Vagina (tissue), 2 donors: ENCODE measurements at places on chromosomes 12 and 14.

GRCh38 chr12:62533087-62533754 is 66.6 kb downstream of the MON2 start:
- DNase-seq: no peak

- no peak for DNase-seq
Observed at GRCh38 chr12:107133462-107133861, 40.1 kb upstream of the CRY1 start.

- no peak for DNase-seq
Observed at GRCh38 chr12:131723532-131723931, 12.6 kb downstream of the SFSWAP start.

DNA sequence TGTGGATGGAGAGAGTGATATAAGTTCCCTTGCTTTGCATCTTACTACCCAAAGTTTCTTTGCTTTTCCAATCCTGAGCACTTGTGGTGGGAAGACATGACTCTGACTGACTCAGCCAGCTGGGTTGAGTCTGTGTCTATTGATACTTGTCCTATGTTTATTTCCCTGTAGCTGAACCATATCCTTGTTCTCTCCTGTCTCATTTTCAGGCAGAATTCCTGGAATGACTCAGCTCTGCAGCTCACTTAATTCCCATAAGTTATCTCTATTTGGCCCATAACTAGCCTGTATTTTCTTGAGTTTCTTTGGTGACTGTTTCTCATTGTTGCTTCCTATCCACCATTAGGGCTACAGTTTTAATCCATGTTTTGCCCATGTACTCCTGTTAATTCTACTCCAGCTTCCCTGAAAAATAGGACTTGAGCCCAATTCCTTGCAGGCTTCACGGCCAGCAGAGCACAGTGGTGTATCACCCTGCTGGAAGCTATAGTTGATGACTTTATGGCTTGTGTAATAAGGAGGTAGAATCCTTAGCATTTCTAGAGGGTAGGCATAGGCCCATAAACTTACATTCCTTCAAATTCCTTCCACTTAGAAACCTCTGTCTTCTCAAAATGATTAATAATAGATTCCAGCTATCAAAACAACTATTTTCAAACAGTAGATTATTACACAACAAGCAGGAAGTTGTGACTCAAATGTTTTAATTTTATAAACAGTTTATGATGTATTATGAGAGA is 183.1 kb downstream of the TMTC3 start:
- DNase-seq: no peak

GRCh38 chr12:108666401-108666881 is 32.7 kb upstream of the SELPLG start:
- no peak for DNase-seq

GRCh38 chr14:84234281-84234680 is 1295.7 kb upstream of the FLRT2 start:
- no peak for DNase-seq

DNA sequence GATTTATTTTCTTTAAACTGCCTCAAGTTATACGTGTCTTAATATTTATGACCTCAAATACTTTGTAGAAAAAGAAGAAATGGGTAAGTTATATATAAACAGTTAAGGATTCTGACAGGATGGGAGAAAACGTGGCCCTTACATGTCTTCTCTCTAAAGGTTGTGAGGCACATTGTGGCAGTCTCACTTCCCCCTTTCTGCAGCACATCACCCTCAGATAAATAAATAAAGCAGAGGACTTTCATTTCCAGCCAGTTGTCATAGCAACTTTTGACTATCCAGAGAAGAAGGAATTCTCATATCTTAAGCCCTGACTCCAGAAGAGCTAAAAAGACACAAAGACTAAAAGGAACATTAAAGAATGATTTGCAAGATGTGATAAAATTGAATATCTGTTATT is 28.8 kb upstream of the CEP83 start:
- DNase-seq: no peak

GRCh38 chr14:73719791-73720190 is 5.6 kb upstream of the PNMA1 start:
- DNase-seq: no peak

GRCh38 chr14:30034152-30034551 is 106.5 kb upstream of the PRKD1 start:
- no peak for DNase-seq

DNA sequence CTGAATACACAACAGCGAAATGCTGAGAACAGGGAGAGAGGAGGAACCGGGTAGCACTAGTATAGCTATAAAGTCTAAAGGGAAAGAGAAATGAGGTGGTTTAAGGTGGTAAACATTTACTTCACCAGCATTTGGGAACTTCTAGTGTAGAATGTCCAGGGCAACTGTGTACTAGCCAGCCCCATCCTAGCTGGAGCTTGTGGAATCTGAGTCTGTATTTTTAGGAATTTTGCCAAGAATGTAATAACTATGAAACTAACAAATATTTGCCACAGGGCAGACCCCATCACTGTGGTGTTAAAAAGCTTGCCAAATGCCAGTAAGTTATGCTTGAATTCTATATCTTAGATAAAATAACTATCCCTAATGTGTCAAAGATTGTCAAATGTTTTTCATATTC is 398.9 kb upstream of the MIS18BP1 start:
- DNase-seq: no peak

DNA sequence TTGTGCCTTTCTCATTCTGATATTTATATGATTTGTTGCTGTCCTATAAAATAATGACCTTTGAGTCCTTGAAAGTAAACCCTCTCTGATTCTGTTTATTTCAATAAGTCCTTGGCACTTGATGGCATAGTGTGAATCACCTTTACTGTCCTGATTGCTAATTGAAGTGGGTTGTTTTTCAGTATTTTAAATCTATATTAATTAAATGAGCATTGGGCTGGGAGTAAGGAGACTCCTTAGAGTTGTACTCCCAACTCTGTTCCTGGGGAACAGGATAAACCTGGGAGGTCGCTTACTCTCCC is 235.7 kb downstream of the EGLN3 start:
- DNase-seq: no peak

GRCh38 chr14:55458800-55459515 is 18.5 kb upstream of the TBPL2 start:
- no peak for DNase-seq

- DNase-seq: no peak
Observed at GRCh38 chr12:92136965-92137721, 8.5 kb downstream of the BTG1 start.

- no peak for DNase-seq
Observed at GRCh38 chr14:89589400-89590118, 172.5 kb upstream of the FOXN3 start.

DNA sequence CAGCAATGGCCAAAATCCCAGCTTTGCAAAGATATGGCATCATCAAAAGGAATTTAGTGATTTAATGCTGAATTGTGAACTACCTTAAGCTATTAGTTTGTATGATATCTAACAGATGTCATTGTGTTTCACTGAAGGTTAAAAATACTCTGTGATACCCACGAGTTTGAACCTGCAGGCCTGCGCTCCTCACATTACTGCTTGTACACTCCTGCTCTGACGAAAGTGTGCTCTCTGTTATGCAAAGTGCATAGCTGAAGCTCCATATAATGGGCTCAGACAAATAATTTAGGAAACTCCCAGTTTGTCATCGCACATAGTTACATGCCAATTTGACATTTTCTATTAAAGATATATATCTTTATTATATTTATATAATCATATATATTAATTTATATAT is 52.2 kb downstream of the SPPL3 start:
- no peak for DNase-seq

DNA sequence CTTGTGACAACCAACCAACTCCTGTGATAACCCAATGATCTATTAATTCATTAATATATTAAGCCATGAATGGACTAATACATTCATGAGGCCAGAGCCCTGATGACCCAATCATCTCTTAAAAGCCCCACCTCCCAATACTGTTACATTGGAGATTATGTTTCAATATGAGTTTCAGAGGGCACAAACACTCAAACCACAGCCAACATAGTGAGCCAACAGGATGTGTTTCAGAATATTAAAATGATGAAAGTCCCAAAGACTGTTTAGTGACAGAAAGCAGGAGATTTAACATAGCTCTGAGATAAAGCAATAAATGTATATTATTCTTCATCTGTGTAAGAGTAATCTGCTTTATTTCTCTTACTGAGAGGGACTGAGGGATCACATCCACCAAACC is 71.7 kb downstream of the PTPRO start:
- DNase-seq: no peak

DNA sequence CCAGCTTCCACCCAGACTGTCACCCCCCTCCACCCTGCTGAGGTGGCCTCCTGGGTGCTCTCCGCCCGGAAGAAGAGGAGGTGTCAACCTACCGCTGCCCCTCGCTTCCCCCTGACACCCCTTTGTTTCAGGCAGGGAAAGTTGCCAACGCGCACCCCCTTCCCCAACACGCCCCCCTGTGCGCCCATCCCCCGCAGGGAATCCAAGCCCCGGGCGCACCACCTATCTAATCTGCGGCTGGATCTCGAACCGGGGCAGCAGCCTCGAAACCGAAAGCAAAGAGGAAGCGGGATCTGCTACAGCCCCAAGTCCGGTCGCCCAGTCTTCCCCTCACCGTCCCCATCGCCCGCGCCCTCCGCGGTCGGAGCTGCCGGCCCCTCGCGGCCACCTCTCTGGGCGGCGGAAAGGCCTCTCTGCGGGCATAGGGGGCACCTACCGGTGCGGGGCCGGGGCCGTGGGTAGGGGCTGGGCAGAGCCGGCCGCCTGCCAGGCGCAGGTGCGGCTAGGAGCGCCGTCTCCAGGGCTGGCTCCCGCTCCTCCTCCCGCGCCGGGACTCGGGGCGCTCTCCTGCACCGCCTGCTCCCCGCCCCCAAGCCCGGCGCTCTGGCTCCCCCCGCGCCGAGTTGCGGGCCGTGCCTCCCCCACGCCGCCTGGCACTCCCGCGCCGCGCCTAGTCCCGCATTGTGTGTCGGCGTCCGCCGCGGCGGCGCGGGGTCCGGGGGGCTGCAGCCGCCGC is 18.3 kb upstream of the PLEKHH1 start:
- no peak for DNase-seq

DNA sequence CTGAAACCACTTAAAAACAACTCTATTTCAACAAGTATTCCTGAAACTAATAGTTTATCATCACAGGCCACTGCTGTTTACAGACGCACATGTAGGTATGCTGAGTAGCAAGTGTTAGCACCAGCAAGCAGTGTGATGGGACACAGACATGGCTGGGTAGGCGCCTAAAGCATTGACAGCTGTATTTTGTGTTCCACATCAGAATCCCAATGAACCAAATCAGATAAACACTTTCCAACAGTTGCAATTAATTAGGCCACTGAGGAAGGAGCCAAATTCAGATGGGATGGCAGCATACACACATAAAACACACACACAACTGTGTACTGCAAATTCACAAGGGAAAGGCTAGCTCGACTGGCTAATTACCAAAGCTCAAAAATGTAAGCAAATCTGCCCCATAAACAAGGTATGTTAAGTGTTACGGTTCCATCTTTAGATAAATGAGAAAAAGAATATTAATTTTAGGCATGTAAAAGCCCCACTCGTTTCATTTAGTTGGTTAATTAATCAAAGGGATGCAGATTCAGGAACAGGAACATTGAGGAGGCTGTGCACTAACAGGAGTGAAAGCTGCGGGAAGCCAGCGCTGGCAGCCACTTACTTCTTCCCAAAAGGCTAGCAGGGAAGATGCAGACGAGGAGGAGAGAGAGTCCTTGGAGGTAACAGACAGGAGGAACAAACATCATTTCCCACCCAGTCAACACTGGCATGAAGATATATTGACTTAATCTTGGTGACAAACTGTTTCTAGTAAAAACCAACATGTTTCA is 33.4 kb downstream of the AMN start:
- DNase-seq: no peak

DNA sequence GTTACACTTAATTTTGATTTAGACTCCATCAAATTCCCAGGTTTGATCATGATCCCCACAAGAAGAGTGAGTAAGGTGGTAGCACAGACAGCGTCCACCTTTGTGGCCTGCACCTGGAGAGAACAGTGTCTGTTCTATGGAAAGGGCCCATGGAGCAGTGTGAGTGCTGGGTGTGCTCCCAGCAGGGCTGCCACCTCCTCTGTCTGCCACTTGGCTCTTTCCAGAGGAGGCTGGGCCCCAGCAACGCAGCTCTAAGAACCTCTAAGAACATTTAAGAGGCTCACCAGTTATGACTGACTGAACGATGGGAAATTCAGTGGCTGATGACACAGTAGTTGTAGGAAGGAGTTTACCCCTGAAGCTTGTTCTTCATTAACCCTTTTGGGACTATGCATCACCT is 17.3 kb downstream of the VDR start:
- no peak for DNase-seq

- DNase-seq: no peak
Observed at GRCh38 chr12:91722072-91722471, 423.6 kb downstream of the BTG1 start.

- DNase-seq: no peak
Observed at GRCh38 chr14:75432411-75432810, 4.6 kb downstream of the JDP2 start.

DNA sequence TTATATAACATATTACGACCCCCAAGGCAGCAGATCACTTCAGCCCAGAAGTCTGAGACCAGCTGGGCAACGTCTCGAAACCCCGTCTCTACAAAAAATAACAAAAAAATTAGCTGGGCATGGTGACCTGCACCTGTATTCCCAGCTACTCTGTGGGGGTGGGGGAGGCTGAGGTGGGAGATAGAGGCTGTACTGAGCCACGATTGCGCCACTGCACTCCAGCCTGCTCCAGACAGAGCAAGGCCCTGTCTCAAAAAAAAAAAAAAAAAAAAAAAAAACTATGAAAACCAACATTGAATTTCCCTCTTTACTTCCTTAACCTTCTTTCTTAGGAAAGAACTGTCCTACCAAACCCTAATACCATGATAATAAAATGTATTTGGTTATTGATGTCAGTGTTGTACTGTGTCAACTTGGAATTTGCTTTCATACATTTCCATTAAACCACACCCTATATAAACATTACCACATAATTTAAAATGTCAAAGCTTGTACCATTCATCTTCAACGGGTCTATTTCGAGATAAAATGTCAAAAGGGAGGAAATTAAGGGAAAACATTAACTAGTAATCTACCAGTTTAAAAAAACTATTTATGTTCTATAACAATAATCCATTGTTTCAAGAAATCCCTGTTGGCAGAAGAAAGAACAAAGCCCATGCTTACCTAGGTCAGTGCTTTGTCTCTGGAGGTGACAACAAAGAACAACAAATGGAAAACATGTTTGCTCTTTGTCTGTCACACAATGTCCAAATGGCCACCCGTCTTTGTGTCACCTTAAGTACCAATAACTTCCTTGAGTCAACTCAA is 17.4 kb downstream of the GALNT4 start:
- DNase-seq: no peak

DNA sequence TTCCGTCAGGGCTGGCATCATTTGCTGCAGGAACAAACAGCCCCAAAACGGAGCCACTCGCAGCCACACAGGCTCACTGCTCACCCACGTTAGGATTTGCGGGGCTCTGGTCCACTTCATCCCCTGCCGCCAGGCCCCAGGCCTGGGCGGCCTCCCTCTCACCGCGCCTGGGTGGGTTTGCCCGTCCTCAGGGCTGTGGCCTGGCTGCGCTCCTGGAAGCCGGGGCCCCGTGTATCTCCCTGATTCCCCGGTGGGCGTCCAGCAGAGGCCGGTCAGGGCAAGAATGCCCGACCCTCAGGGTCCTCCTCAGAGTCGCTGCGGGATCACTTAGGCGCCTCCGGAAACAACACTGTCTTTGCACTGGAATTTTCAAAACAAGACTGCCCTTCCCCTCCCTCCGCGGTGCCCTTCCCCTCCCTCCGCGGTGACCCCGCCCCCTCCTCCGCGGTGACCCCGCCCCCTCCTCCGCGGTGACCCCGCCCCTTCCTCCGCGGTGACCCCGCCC is 15.7 kb upstream of the FBRSL1 start:
- DNase-seq: no peak

- DNase-seq: no peak
Observed at GRCh38 chr12:75658901-75659823, 147.8 kb upstream of the KRR1 start.

GRCh38 chr14:80901260-80901659 is 40.3 kb downstream of the CEP128 start:
- no peak for DNase-seq
